NK-92 treated with Interleukin-12 subunit alpha and Interleukin-12 subunit beta, amount 100 ng/mL, for 24 hours (cell line): ENCODE measurements at places on chromosomes 1 and 21.

DNA sequence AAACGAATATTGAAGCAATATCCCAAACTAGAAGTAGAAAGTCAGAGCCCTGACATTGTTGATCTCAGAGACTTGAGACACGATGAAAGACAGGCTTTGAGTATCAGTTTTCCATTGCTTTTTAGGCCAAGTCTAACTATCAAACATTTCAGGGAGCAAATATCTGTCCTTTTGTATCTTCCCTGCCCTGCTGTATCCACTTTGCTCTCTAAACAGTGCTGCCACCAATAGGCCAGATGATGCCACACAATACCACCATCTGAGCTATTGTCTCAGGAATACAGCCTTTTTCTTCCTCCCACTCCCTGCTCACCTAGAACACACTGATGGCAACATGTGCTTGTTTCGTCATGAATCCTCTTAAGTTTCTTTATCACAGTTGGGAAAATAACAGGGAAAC lies 62.6 kb upstream of the SPAG17 start:
- DNase-seq: no peak

DNA sequence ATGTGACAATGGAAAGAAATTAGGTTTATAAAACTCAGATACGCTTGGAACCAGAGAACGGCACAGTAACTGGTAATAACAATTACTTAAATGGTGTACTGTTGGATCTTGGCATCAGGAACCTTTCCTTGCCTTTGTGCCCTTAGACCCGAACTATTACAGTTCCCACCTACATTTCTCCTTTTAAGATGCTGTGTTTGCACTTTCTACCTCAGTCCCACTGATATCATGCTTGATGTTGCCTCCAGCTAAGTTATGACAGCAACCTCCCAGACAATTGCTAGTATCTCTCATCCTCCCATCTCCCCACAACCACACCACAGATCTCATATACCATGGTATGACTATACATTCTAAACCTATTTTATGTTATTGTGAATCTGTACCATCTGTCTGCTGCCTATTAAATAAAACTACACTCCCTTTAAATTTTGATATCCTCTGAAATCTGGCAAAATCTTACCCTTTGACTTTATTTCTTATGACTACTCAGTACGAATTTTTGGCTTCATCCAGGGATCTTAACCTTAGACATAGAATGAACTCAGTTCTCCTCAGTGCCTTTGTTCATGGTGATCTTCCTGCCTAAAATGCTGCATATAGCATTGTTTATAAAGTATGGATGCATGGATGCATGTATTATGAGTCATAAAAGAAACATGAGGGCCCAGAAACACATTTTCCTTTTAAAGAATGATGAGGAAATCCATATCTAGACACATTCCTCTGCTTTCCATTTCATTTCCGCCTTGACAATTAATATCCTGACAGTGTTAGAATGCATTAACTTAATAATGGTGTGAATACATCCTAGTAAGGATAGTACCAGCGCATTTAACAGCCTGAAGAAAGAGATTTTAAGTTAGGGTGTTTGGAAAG lies 64.1 kb downstream of the LRRC8D start:
- no peak for DNase-seq

- no peak for DNase-seq
Measured at GRCh38 chr1:10674700-10675609, 121.5 kb downstream of the CASZ1 start.

- no peak for DNase-seq
Measured at GRCh38 chr1:199182186-199182843, 543.5 kb downstream of the PTPRC start.

- DNase-seq: no peak
Measured at GRCh38 chr1:192697771-192698170, 61.8 kb downstream of the RGS13 start.

- DNase-seq: no peak
Measured at GRCh38 chr1:118360817-118361216, 175.8 kb upstream of the SPAG17 start.

DNA sequence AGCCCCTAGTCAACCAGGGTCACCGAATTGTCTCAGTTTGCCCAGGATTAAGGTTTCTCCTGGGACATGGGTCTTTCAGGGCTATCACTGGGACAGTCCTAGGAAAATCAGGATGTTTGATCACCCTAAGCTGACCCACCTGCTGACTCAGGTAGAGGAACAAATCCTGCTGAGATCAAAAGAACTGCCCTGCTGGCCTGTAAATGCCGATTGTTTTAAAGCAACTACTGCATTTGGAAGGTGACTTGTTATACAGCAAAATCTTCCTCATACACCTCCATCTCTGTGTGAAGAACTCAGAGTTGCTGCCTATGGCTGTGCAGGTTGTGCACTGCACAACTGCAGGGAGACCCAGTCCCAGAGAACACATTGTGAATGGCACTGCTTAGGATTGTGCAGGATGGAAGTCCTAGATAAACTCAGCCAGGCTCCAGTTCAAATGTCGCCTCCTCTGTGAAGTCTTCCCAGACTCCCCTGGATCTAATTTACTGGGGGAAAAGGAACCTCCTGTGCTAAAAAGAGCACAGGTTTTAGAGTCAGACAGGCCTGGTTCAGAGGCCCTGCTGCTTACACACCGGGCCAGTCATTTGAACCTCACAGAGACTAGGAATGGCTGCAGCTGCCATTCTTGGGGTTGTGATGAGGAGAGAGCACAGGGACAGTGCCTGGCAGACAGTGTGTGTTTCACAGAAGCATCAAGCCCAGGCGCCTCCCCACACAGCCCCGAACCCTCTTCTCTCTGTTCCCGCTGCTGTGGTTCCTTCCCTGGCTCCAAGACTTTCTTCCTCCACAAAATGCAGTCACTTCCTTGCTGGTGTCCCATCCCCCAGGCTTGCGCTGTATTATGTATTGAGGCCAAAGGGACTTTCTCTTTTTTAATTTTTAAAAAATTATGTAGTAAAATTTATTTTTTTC lies 23.2 kb upstream of the LRP8 start:
- no peak for DNase-seq

DNA sequence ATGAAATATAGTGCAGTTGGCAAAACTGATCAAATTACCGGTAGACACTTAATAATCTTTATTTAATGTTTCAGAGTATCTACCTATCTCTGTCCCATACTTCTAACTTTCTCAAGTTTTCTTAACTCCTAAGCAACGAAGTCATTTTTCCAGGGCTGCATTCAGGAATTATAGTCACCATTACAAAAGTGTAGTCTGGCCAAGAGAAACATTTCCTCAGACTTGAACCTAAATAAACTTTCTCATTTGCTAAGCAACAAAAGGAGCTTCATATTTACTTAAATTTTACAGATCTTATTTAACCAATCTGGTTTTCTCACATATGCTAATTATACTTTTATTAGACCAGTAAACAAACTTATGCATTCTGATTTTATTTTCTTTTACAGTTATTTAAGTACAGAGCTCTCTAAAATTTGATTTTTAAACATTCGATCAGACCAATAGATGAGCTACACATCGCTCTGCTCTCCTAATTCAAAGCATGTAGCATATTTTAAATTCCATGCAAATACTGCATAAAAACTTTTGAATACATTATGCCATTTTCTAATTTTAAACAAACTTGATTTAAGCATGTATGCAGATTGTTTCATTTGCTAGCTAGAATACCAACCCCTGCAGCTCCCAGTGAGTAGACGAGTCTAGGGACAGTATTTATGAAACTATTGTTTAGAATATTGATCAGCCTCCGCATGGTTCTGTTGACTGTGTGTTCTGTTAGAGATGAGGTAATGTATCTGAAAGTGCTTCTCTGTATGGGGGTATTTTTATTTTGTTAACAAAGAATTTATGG lies 201.4 kb downstream of the CHRM3 start:
- no peak for DNase-seq

- DNase-seq: no peak
Measured at GRCh38 chr1:228210076-228210651, 2.3 kb downstream of the OBSCN start.
